ENCODE measurements at places on chromosomes 12 and 14.
A peak's percentile ranks its signal among the peaks of the same experiment; 100 is the strongest.

DNA sequence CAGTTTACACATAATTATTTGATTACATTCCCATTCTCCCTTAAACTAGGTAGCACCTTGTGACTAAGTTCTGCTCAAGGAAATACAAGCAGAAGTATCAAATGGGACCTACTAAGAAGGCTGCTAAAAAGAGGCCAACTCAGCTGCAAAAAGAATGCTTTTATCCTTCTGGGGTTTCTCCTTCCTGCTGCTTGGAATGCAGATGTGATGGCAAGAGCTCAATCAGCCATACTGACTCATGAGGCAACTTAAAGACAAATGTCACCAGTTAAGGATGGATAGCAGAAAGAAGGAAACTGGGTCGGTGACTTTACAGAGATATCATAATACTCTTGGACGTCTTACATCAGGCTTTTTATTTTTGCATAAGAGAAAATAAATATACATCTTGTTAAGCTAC, 38.0 kb upstream of the RAP1B start:
- no peak for DNase-seq

DNA sequence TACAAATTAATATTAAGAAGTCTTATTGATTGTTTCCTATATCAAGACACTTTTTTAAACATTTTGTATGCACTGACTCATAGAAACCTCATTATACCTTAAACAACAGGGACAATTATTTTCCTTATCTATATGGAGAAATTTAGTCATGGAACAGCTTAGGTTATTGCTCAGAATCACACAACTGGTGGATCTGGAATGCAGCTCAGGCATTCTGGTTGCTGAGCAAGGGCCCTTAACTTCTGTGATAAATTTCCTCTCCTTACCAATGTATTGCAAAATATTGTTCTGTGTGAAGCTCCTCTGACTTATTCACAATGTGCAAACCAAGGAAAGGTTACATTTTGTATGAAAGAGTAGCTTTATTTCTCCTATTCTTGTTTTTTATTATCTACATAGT, 817.8 kb downstream of the LRFN5 start:
- no peak for DNase-seq

DNA sequence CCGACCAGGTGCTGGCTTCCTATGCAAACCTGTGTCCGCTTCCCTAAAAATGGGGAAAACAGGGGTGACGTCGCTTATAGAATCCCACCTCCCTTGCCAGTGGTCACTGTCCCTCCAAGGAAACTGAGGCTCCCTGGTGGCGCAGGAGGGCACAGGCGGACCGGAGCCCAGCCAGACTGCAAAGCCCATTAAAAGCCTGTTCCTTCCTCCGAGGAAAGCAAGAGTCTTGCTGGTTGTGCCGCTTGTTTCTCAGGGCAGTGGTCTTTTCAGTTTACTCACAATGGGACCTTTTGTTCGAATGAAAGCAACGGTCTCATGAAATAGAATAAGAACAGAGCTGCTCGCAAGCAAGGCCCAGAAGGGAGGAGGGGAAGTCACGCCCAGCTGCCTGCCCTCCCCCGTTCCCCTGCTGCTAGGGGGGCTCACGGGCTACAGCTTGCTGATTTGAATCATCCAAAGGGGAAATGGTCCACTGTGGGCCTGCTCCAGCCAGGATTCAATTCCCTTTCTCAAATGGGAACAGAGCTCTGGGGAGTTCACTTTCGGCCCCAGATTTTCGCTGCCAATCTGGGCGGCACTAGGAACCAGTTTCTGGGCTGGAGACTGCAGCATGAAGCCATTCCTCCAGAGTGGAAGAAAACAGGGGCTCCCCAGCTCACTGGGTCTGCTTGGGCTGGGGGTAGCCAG, 4.6 kb upstream of the SELPLG start:
- DNase-seq = no peak

DNA sequence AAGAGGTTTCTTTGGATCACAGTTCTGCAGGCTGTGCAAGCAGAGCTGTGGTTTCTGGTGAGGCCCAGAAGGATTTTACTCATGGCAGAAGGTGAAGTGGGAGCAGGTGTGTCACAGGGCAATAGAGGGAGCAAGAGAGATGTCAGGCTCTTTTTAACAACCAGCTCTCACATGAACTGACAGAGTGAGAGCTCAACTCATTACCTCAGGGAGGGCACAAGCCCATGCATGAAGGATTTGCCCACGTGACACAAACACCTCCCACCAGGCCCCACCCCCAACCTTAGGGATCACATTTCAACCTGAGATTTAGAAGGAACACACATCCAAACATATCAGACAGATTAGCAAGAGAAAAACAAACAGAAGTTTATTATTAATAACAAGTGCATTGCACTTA, 470.4 kb downstream of the GALC start:
- no peak for DNase-seq

DNA sequence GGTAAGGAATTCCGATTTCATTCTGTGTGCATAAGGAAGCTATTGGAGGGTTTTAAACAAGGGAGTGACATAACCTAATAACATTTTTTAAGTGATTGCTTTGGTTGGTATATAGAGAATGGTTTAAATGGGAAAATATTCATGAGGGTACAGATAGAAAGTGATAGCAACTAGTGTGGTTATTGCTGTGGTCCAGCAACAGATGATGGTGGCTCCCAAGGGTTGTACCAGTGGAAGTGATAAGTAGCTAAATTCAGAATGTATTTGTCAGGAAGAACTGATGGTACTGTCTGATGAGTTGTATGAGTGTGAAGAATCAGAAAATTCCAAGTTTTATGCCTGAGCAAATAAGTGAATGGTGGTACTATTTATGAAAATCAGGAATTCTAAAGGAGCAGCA, 2.6 kb upstream of the CNOT2 start:
- DNase-seq = no peak

GRCh38 chr14:68423686-68424085, 369.2 kb downstream of the ZFP36L1 start:
- DNase-seq = no peak

DNA sequence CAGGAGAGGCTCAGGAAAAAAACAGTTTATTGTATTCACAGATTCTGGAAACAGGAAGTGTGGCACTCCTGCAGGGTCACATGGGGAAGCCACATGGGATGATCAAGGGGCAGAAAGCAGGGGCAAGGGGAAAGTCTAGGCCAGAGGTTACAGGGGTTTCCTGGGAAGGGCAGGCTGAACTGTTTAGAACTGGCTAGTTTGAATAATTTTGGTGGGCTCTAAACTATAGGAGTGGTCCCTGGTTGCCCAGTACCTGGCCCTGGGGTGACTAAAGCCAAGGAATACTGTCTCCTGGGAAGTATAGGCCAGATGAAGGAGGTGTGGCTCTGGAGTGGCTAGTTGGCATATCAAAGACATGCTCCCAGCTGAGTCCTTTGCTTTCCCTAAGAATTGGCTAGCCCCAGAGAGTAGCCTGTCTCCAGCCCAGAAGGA, 169.2 kb downstream of the SLC41A2 start:
- peak; percentile 47 for DNase-seq

DNA sequence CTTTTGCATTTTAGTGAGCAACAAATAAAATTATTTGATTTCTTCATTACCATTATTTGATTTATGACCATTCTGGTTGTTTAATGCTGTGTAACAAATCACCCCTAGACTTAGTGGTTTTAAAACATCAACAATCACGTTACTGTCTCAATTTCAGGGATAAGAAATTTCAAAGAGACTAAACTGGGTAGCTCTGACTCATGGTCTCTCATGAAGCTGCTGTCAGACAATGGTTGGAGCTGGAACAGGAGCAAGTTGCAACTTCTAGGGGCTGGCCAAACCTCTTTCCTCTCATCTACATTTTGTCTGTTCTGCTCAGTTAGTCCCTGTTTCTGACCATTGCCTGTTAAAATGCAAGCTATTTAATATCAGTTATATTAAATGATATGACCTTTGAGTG, 517.0 kb downstream of the KCNH5 start:
- no peak for DNase-seq

DNA sequence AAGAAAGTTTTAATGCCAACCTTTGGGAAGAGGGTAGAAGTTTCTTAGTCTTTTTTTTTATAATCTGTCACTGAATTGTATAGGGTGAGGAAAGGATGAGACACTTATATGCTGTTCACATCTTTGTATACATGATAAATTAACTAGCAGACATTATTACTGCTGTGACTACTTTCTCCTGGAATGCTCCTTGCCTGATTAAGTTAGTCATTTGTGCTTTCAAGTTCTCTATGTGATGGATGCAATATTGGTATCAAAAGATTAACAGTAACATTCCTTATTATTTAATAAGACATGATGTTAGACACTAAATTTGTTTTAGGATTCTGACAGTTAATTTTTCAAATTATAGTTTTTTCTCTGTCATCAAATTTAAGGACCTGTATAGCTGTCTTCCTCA, 223.4 kb upstream of the GARIN2 start:
- DNase-seq = no peak

- DNase-seq = no peak
These were observed 44.4 kb upstream of the GSG1 start for GRCh38 chr12:13147688-13148484.

DNA sequence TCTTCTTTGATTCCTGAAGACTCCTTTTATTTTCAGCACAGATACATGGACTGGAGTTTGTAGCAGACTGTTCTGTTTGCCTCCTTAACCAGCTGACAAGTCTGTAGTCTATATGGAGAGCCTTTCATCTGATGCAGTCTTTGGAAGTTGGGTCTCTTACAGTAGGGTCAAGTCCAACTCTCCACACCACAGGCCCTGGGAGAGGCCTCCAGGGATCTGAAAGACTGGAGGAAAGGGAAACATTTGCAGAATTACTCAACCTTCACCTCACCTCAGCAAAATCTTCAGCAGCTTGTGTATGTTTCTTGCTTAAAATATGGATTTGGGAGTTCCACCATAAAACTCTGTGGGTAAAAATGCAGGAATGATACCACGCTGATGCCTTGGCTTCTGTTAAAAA, 188.4 kb downstream of the MSRB3 start:
- no peak for DNase-seq

GRCh38 chr12:115341442-115341841, 657.5 kb upstream of the TBX3 start:
- DNase-seq = peak; percentile 88

GRCh38 chr12:131736446-131737149, 25.7 kb downstream of the SFSWAP start:
- no peak for DNase-seq

DNA sequence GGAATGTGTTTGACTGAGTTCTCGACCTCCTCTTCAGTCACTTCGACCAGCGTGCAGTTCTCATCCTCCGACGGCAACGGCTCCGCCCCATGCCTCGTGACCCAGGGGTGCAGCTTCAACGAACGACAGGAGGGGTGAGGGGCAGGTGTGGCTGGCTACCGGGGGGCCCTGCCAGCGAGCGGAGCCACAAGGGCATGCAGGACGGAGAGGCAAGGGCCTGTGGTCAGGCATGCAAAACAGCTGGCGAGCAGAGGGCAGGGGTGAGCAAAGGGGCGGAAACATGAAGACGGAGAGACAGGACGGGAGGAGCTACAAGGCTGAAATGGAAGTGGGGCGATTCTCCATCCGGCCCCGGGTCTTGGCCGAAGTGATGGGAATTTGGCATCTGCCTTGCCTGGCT, 38.7 kb downstream of the P2RX4 start:
- DNase-seq = no peak

DNA sequence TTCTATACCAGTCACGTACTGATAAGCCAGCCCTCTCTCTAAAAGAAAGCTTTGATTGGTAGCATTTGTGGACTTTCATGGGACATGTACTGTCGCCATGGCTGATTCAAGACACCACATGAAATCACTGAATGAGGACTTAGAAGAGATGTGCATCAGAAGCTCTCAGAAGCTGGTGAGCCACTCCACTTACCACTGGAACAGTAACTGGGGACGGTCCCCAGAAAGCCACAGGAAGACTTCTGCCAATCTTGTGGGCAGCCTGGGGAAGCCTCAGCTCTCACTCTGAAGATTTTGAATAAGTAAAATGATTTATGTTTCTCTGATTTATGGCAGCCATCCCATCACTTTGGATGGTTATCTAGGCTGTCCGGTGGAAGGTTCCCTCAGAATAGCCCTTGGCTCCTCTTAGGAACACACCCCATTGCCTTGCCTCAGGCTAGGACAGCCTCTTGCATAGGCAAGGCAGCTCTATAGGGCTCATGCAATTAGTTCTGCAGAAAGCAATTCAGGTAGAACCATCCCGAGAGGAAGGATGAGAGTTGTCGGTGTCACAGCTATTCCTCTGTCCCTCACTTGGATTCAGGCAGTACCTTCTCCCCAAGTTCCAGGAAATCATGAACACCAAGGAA, 9.8 kb downstream of the DHRS1 start:
- DNase-seq = no peak

DNA sequence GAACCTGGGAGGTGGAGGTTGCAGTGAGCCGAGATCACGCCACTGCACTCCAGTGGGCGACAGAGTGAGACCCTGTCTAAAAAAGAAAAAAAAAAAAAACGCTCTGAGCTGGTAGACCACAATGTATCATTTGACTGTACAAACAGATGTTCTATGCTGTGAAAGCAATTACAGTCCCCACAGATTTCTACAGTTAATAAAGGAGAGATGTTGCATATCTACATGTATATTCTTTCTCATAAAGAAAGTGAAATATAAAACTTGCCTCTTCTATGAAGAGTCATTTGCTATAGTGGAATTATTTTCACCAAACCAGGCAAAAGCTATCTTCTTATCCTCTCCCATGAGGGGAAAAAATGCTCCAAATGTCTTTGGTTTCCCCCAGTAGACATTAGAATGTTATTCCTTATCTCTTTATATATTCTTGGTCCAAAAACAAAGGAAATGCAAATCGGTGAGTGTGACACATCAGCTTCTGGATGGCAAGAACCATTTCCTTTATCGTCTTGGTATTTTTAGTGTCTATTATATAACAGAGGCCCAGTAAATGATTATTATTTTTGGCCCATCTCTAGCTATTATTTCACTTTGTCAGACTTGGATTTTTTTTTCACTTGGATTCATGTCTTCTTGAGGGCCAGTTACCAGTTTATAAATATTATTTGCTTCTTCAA, 230.4 kb downstream of the SSPN start:
- DNase-seq = no peak

- no peak for DNase-seq
These were observed 8.3 kb upstream of the ACSM4 start for GRCh38 chr12:7295529-7295928.

DNA sequence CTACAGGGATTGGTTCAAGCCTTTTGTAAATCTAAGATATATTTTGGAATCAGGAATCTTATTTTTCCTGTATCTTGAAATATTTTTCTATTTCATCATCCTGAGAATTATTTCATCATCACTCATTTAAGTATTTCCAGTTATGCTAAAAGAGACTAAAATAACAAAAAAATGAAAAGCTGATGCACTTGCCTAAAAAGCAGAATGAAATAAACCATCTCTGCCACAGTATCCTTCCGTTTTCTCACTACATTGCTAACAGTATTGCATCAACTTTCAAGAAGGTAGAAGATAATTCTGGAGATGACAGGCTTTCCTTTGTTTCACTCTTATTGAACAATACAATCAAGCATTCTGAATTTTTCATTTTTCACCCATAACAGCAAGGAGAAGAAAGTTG, 31.1 kb upstream of the EIF5 start:
- no peak for DNase-seq

GRCh38 chr12:64039281-64039871, 182.7 kb downstream of the KICS2 start:
- no peak for DNase-seq

DNA sequence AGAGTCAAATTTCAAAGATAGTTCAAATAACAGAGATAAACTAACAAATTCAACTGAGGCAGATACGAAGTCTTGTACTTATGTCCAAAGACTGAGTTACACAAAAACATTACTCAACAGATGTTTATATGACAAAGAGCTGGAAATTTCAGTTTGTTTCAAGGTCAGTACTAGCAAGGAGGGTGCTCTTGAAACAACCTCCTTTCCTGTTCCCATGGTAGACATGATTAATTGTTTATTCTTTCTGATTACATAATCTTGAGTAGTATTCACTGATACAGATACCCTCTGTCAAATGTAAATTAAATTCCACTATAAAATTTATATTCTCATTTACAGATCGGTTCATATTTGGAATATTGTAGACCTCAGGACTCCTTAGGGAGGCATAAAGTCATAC, 23.4 kb downstream of the TSPAN8 start:
- no peak for DNase-seq

All from aorta (tissue), 5 donors.